HEK293T (cell line): ENCODE measurements at places on chromosomes 1 and 21.
A peak's percentile ranks its signal among the peaks of the same experiment; 100 is the strongest.

DNA sequence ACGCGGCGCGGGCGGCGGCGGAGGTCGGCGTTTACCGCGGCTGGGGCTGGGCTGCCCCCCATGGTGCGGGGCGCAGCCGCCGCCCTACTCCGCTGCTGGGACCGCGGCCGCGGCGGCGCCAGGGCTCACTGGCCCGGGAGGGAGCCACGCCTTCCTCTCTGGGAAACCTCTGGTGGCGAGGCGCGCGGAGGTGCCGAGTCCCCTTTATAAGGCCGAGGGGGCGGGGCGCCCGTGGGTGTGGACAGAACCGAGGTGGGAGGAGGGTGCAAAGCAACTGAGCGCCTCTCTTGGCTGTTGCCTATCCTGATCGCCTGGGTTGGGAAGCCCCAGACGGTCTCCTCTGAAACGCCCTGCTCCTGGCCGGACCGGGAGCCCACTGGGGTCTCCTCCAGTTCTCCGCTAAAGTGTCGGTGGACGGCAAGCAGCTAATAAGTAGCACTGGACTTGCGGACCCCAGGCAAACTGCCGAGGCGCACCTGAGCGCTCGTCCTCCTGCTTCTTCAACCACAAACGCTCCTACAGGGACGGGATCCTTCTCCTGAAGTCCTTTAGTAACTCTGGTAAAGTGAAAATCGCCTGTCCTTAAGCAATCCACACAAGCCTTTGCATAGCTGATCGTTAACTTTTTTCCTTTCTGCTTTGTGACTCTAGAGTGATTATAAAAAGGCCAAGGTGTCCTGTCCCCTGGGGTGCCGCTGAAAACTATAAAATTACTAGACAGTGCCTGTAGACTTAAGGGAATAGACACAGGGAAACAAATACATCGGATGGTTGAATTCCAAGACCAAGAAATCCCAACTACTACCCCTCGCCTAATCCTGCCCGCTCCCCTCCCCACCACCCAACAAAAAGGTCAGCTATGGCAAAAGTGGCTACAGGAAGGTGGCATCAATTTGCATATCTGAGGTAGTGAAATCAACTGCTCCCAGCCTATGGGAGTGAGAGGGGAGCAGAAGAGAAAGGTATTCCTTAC is at the start of gene PTGER3:
PTGER3 (minus strand) TSS at position 182 of the 973 bp plus-strand sequence. CDS start 239 bp downstream, outside the sequence.
- peak; percentile 66 for DNase-seq

DNA sequence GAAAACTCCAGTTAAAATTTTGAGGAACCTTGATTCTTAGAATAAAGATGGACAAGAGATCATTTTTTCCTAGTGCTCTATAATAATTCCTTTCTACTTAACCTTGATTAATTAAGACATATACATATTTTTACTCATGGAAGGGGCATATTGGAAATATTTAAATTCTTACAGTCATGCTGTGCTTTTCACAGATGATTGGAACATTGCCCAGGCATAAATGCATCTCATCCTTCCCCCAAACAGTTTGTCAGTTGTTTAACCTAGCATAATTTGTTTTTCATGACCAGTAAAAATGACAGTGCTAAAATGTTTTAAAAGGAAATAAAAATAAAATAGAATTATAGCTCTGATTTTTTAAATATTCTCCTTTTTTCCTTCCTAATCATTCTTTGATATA is 140.0 kb downstream of the DNM3 start:
- no peak for DNase-seq

GRCh38 chr1:33633019-33633801 is 160.8 kb downstream of the ZSCAN20 start:
- peak; percentile 97 for DNase-seq

GRCh38 chr1:202498542-202498941 is 150.0 kb downstream of the PPP1R12B start:
- no peak for DNase-seq

GRCh38 chr1:24769656-24770651 is 24.7 kb downstream of the CLIC4 start:
- peak; percentile 23 for DNase-seq

DNA sequence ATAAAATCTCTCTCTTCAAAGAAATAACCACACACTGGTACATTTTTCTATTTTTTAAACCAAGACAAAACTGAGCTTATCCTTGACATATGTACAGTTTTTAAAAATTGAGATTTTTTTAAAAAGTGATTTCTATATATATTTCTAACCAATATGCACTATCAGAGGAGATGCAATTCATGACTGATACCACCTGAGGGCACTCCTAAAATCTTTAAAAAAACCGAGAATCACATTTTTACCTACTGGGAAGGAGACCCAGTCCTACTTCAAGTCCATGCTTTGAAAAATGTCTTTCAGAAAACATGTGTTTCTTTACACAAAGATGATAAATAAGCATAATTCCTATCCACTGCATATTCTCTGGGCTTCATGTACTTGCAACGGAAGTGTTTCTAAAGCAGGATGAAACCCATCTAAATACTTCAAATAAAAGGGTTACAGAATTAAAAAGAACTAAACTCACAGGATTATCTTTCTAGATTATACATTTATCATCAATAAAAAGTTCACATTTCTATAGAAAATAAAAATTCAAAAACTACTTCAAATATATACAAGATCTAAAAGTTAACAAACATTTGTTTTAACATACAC is 98.6 kb downstream of the ENAH start:
- DNase-seq = peak; percentile 50

- no peak for DNase-seq
These were observed 217.9 kb downstream of the USP25 start for GRCh38 chr21:15947677-15948076.

- DNase-seq = no peak
These were observed 8.7 kb downstream of the TNFRSF14 start for GRCh38 chr1:2564815-2565374.

GRCh38 chr1:217059401-217059800 is 336.2 kb upstream of the ESRRG start:
- DNase-seq = no peak

- no peak for DNase-seq
These were observed 535.5 kb downstream of the PTPRC start for GRCh38 chr1:199174336-199174735.

DNA sequence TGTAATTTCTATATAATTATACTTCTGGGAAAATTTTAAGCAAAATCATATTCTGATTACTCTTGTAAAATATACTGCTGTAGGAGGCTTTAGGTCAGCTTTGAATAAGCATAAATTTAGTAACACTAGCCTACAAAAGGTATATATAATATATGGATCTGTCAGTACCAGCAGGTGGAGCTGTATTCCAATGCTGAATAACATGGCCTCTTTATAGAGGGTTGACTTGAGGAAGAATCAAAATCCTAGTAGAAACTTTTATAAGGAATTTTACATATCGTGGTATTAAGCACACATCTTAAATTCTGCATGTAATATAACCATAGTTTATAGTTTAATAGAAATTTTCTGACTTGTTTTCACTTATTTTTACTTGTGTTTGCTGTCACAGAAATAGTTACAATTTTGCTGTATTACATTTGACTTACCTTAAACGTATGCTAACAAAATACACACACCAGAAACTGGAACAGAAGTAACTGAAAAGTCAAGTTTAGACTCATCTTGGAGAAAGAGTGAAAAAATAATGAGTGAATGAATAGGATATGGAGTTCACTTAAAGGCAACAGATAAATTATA is 79.3 kb downstream of the HMCN1 start:
- peak; percentile 37 for DNase-seq

GRCh38 chr1:186802388-186802787 is 26.4 kb upstream of the PLA2G4A start:
- no peak for DNase-seq
